ENCODE measurements at places on chromosomes 16 and 17.
A peak's percentile ranks its signal among the peaks of the same experiment; 100 is the strongest.

- DNase-seq: no peak
Measured at GRCh38 chr16:81636298-81636993, 142.6 kb upstream of the PLCG2 start.

DNA sequence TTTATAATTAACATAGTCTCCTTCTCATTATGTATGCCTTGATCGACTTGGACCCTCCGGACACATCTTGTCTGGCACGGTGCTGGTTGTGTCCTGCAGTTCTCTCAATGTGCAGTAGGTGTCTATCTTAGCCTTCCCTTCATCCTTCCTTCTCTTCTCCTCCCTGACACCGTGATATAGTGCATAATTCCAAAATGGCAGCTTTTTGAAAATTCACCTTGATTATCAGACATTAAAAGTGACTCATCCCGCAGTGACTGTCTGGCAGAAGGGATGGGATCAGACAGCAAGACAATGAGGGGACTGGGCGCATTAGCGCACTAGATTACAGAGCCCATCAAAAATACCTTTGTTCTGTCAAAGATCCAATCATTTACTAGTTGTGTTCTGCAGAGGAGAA lies 70.0 kb upstream of the PMFBP1 start:
- no peak for DNase-seq

- no peak for DNase-seq
Measured at GRCh38 chr17:44466339-44466738, 36.9 kb downstream of the GPATCH8 start.

DNA sequence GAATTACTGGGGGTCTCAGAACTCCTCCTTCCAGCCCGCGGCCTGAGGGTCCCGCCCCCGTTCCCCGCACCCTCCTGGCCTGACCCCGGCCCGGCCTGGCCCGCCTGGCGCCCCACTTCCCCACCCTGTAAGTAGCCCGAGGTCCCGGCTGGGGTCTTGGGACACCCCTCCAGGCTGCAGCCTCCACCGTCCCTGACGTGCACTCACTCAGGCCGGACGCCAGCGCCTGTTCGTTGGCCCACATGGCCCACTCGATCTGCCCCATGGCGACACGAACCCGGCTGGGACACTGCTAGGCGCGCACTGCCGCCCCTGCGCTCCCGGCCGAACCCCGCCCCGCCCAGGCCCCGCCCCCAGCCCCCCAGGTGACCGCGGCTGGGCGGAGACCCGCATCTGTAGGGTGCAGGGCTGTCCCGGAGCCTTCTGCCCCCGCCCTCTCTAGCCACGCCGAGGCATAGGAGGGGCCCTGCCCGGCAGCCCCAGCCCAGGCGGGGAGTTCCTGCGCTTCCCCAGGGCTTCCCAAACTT lies at the start of gene CYBA:
Gene CYBA, minus strand, starts transcription at position 305 of the 527 bp plus-strand sequence. Its CDS starts 40 bp downstream, at position 265.
- peak; percentile 89 for DNase-seq

Data from activated naive CD8-positive, alpha-beta T cell treated with anti-CD3 and anti-CD28 coated beads, Interleukin-2, amount 50 U/mL, for 24 hours (primary cell).